ENCODE measurements at places on chromosomes 12 and 14. TPM values are rescaled to one million over a fixed set of nuclear protein-coding genes. Genes with fewer than 3 reads are reported as not detected.

NKX2-1 gene
- not detected for total RNA-seq

CEP170B gene
- total RNA-seq = 36.2 TPM

GDF3 gene
- total RNA-seq = 0.30 TPM

ASIC1 gene
- 0.39 TPM for total RNA-seq

FOXM1 gene
- total RNA-seq = 1.6 TPM

ATXN7L3B gene
- 19.0 TPM for total RNA-seq

FKBP3 gene
- 38.8 TPM for total RNA-seq

GRCh38 chr12:128853600-128854197 lies 421 bp downstream of the GLT1D1 start:
- no peak for DNase-seq
- no peaks in the 10 kb centered on the region for H3K36me3 ChIP-seq
- H3K4me3 ChIP-seq = peak overlapping the region; percentile 8
- no peak overlapping the region for H3K27ac ChIP-seq
- H3K4me1 ChIP-seq = no peaks in the 10 kb centered on the region

GRCh38 chr12:120705618-120706017 lies 4.6 kb upstream of the UNC119B start:
- H3K27me3 ChIP-seq = no peaks in the 10 kb centered on the region
- no peak overlapping the region for H3K27ac ChIP-seq
- H3K36me3 ChIP-seq = no peaks in the 10 kb centered on the region
- H3K4me1 ChIP-seq = peaks cover 5% of the 10 kb centered on the region
- no peak for DNase-seq

- peak; percentile 95 for DNase-seq
- H3K4me3 ChIP-seq = peak within 1 kb of the TSS; percentile 13
- no peaks in the 10 kb centered on the region for H3K36me3 ChIP-seq
Measured at GRCh38 chr14:23306412-23307145, at the start of gene BCL2L2. TSS of gene BCL2L2 (plus strand) at chr14:23306833. CDS start at chr14:23307768, 935 bp downstream.

DNA sequence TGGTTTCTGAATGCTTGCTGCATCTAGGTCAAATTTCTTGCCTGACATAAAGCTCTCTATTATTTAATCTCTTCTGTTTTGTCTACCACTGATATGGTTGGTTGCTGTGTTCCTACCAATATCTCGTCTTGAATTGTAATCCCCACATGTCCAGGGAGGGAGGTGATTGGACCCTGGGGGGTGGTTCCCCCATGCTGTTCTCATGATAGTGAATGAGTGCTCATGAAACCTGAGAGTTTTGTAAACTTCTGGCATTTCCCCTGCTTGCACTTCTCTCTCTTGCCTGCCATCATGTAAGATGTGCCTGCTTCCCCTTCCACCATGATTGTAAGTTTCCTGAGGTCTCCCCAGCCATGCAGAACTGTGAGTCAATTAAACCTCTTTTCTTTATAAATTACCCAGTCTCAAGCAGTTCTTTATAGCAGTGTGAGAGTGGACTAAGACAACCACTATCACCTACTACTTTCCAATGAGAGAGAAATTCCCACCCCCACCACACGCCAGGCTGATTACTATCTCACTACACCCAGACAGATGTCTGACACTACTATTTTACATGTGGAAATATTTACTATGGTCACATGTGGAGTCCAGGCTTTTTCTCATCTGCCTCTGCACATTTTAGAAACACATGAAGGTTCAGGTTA lies 69.2 kb upstream of the ATP2B1 start:
- H3K27me3 ChIP-seq = no peaks in the 10 kb centered on the region
- no peaks in the 10 kb centered on the region for H3K36me3 ChIP-seq
- no peak for DNase-seq
- H3K4me3 ChIP-seq = no peak overlapping the region
- H3K27ac ChIP-seq = no peak overlapping the region
- H3K4me1 ChIP-seq = no peaks in the 10 kb centered on the region

- no peak overlapping the region for H3K4me3 ChIP-seq
- no peak for DNase-seq
- H3K36me3 ChIP-seq = no peaks in the 10 kb centered on the region
- H3K27ac ChIP-seq = no peak overlapping the region
Measured at GRCh38 chr14:84535484-84535883, 994.5 kb upstream of the FLRT2 start.
